Stimulated activated CD8-positive, alpha-beta memory T cell treated with anti-CD3 and anti-CD28 coated beads, Interleukin-12 subunit alpha, Interleukin-12 subunit beta, amount 100 ng/mL, for 1 hour (primary cell): ENCODE measurements at places on chromosomes 16 and 17.
A peak's percentile ranks its signal among the peaks of the same experiment; 100 is the strongest.

DNA sequence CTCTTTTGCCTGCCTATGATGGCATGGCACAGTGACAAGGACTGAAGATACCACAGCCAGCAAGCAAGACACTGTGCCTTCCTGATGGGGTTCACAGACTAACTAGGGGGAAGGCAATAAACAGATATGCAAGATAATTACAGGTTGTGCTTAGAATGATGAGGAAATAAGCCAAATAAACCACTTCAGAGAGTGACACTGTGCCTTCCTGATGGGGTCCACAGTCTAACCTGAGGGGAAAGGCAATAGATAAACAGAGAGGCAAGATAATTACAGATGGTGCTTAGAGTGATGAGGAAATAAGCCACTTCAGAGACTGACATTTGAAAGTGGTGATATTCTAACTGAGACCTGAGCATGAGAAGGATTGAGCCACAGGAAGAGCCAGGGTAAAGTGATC, 84.2 kb downstream of the HS3ST2 start:
- DNase-seq = no peak

GRCh38 chr17:69103557-69104233, 38.0 kb downstream of the ABCA6 start:
- DNase-seq = no peak

GRCh38 chr17:35257208-35257659, 14.4 kb downstream of the SLFN5 start:
- no peak for DNase-seq

- no peak for DNase-seq
Observed at GRCh38 chr17:79627766-79628690, 17.2 kb upstream of the RBFOX3 start.

- no peak for DNase-seq
Observed at GRCh38 chr17:63714550-63715277, 14.8 kb upstream of the LIMD2 start.

DNA sequence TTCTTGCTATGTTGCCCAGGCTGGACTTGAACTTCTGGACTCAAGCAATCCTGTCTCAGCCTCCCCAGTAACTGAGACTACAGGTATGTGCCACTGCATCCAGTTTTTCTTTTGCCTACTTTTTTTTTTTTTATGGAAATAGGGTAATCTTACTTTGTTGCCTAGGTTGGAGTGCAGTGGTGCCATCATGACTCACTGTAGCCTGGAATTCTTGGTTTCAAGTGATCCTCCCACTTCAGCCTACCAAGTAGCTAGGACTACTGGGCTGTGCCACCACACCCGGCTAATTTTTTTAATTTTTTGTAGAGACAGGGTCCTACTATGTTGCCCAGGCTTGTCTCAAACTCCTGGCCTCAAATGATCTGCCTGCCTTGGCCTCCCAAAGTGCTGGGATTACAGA, 10.0 kb downstream of the LRRC36 start:
- no peak for DNase-seq

GRCh38 chr17:17682293-17682736, 1.1 kb downstream of the RAI1 start:
- DNase-seq = no peak

GRCh38 chr16:57066625-57067024, 25.8 kb upstream of the CPNE2 start:
- DNase-seq = no peak

DNA sequence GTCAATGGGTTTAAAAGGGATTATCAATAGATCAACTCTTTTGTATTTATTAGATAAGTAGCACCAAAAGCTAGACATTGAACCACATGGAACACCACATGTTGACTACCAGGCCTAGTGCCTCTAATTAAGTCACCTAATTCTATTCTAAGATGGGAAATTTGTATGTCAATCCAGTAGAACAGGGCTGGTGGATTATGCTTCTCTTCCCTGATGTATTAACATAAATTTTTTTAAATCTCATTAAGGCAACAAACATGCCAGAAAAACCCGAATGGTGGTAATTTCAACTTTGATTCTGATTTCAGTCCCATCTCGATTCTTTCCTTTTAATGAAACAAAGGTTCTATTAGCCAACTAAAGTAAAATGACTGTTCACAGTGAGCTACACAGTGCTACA, 92.6 kb downstream of the KANSL1 start:
- no peak for DNase-seq

GRCh38 chr16:66954097-66954659, 6.9 kb upstream of the CES3 start:
- DNase-seq = peak; percentile 59

DNA sequence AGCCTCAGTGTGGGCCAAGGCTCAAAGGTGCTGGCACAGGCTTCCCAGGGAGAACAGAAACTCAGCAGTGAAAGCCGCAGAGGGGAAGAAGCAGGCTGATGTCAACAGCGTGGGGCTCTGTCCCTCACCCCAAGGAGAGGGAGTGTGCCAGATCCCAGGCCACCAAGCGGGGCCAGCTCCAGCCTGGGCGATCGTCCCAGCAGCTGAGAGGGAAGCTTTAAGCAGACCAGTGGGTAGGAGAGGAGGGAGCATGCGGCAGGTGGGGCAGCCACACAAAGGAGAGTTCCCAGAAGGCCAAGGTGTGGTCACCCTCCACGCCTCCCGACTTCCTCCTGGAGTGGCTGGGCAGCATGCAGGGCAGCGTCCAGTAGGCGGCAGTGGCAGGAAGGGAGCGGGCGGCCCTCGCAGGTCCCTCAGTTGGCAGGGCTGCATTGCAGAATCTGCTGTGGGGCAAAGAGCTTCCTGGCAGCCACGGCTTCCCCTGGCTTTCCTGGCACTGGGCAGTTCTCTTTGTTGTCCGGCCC, 6.0 kb downstream of the SYNGR2 start:
- no peak for DNase-seq

GRCh38 chr17:12395733-12396354, 269.8 kb upstream of the MYOCD start:
- no peak for DNase-seq

DNA sequence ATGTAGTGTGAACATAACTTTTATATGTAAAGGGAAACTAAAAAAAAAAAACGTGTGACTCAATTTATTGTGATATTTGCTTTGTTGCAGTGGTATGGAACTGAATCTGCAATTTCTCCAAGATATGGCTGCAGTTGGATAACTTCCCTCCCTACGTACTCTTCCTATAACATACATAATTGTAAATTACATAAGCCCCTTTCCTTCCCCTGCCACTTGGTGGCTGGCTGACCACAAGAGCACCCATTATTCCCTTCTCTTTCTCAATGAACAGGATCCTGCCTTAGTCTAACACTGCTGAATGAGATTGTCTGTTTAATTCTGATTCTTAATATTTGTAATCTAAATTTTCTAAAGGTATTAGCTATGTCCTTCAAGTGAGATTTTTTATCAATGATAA, 27.8 kb downstream of the CCL4 start:
- DNase-seq = no peak

DNA sequence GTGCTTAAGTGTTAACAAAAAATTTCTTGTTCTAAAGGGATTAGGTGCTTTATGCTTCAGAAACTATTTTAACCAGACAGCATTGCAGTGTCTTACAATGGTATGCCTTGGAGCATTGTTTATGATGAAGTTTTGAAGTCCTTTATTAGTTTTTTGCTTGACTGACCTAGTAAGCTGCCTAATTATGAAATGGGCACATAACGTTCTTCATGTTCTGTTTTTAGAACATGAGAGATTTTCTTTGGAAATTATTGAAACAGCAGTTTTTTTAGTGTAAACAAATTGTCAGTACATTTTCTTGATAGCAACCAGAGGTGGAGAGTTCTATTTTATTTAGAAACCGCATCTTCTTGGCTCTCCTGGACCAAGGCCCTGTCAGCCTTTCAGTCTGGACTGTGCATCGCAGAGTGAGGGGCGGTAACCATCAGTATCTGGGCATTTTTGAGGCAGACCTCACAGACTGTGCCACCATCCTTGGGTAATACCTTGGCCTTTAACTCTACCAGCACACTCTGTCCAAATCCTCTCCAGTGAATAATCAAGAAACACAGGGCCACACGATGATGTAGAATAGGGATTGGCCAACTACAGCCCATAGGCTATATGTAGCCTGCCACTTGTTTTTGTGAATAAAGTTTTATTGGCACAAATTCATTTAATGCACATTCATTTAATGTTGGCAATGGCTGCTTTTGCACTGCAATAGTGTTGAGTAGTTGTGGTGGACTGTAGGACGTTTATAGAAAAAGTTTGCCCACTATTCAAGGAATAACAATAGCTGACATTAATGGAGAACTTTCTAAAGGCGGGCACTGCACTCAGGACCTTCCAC, 81.1 kb downstream of the VPS35L start:
- DNase-seq = no peak

DNA sequence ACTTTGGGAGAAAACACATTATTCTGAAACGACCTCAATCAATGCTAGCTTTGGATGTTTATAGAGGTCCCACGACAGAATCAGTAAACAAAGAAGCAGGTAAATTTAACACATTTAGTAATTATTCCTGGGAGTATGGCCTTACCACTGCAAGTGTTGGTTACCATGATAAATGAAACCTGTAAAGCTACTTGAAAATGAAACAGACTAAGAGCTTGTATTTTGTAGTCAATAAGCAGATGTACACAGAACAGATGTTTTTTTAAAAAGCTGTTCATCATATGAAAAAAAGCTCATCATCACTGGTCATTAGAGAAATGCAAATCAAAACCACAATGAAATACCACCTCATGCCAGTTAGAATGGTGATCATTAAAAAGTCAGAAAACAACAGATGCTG, 295.3 kb upstream of the XYLT1 start:
- no peak for DNase-seq

- DNase-seq = no peak
Observed at GRCh38 chr17:48915459-48916282, 7.5 kb downstream of the UBE2Z start.

DNA sequence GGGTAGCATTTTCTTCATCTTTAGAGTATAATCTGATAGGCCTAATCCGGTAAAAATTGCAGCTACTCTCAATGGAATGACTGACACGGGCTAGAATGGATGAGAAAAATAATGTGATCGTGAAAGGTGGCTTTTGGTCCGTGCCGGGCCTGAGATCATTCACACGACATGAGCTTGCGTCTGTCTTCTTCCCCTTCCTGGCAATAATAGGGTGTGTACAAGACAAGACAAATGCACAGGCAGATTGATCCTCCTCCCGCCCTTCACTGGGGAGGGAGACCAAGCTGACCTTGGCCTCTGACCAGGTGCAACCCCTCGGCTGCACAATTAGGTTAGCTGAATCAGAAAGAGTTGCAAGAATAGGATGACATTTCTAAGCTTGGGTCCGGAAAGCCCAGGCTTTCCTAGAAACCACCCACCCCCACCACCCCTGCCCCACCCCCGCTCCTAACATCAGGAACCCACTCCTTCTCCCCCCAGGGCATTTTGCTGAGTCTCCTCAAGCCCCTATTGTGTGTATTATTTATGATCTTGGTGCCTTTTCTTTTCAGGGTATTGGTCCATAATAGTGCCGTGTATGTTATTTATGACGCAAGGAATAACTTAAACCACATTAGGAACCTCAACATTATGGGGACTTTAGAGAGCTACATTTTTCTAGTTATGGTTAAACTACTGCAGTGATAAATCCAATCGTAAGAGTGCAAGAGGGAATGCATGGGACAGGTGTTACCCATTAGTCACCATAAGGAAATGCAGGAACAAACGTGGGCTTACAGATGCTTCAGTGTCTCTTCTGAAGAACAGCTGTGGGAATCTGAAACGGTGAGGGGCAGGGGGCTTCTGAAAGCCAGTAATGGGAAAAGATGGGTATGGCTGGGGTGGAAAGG, 540.1 kb upstream of the PSMD7 start:
- no peak for DNase-seq

DNA sequence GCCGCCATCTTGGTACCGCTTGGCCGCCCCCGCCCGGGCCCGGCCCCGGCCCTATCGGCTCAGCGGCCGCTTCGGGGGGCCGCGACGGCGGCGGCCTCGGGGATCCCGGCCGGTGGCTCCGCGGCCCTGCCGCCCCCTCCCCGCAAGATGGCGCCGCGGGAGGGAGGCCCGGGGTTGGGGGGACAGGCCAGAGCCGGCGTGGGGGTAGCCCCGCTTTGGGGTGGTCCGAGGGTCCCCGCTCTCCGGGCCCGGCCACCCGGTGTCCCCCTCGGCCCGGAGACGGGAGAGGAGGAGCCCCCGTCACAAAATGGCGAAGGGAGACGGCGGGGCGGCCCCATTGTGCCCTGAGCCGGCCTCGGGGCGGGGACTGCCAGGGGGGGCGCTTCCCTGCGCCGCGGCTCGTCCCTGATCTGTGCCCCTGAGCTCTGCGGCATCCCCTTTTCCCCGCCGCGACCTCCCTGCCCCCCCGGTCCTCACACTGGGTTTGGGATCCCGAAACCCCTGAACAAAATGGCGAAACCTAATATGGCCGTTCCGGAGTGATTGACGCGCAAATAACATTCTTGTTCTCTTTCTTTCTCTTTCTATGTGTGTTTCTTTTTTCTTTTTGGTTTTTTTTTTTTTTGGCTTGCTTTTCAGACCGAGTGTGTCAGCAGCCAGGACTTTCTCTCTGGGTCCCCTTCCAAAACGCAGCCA, 986 bp downstream of the HAPSTR1 start:
- DNase-seq = no peak

GRCh38 chr16:79874391-79874790, 273.9 kb upstream of the MAF start:
- DNase-seq = no peak

DNA sequence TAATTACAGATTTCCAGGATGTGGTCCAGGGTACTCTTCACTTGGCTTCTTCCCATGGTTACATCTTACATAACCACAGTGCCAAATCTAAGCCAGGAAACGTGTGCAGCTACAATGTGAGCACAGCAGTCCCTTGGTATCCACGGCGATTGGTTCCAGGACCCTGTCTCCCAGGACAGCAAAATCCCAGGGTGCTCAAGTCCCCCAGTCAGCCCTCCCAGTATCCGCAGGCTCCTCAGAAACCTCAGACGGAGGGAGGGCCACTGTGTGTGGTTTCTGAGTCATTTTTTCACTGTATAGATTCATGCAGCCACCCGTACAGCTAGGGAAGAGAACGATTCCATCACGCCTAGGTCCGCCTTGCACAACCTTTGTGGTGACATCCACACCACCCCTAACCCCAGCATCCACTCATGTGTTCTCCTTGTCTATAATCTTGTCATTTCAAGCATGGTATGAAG, 11.1 kb upstream of the ATP2C2 start:
- no peak for DNase-seq

DNA sequence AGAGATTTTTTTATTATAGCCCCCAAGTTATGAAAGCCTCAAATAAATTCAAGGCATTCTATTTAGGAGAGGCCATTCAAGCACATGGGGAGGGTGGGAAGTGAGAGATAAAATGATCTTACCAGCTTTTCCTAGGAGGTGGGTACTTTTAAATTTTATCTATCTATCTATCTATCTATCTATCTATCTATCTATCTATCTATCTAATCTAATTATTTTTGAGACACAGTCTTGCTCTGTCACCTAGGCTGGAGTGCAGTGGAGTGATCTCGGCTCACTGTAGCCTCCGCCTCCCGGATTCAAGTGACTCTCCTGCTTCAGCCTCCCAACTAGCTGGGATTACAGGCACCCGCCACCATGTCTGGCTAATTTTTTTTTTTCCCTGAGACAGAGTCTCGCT, 182.3 kb downstream of the PARN start:
- no peak for DNase-seq

DNA sequence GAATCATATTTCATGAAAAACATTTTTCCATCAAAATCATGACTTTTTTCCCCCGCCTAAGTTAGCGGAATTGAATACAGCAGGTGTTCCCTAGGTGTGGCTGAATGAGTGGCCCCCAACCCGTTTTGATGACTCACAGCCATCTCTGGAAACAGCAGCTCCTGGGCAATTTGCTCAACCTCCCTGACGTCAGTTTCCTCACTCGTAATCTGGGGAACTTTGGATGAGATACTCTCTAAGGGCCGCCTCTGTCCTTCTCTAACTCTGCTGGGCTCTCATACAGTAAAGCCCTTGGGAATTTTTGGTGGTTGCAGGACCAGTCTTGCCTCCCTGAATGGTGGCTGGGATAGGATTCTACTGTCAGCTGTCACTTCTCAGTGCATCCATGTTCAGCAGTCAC, 11.6 kb upstream of the NTN1 start:
- DNase-seq = no peak
